ENCODE measurements at places on chromosomes 6 and 20. TPM values are rescaled to one million over a fixed set of nuclear protein-coding genes. Genes with fewer than 3 reads are reported as not detected.

The IPCEF1 gene
- total RNA-seq: 7.3 TPM

DNA sequence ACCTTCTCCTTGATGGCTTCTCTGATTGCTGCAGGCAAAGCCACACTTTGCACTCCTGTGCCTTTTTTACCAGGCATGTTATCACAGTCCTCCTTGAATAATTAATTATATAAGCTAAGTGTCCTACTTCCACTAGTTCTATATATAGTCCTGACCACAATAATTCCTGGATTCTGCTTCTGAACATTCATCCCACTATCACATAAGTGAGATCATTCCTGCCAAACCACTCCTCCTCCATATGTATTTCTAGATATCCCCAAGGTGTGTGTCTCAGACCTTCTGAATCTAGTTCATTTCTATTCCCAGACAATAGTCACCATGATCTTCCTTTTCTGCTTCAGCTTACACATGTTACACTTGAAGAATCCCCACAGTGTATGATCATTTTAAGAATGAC, 1237.5 kb upstream of the MAP3K7 start:
- no peak for ATAC-seq

DNA sequence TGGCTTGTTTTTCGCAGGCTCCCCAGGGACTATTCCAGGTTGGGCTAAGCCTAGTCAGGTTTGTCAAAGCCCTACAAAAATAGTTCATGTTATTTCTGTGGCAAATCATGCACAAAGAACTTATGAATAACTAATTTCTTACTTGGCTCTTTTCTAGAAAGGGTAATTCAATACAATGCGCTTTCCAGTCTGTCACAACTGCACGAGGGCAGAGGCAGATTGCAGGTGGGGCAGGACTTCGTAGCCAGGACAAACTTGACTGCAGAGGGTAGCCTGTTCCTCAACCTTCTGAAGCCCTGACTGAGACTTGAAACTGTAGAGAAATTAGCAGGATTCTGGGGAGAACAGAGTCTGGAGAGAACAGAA, 253.5 kb downstream of the QKI start:
- ATAC-seq: no peak

- no peak for ATAC-seq
Measured at GRCh38 chr6:95357380-95358020, 219.8 kb upstream of the MANEA start.

- no peak for ATAC-seq
Measured at GRCh38 chr6:161053103-161053502, 61.5 kb downstream of the MAP3K4 start.

Measured in gastroesophageal sphincter (tissue), 4 donors.